Airway epithelial cell (primary cell): ENCODE measurements at places on chromosomes 6 and 20. TPM values are rescaled to one million over a fixed set of nuclear protein-coding genes. Genes with fewer than 3 reads are reported as not detected.

Gene PBOV1
- total RNA-seq, result not detected in 2 replicates

Gene B3GALT4
- 8.2 and 8.7 TPM in 2 replicates for total RNA-seq

Gene UST
- 4.8 and 6.6 TPM in 2 replicates for total RNA-seq

Gene BPIFA1
- total RNA-seq, result 0.35 and 0.42 TPM in 2 replicates

Gene POU5F1
- total RNA-seq, result 0.60 and 3.5 TPM in 2 replicates

Gene SLC35D3
- not detected in 2 replicates for total RNA-seq

Gene RIN2
- total RNA-seq, result 39.3 and 51.2 TPM in 2 replicates

Gene DOK5
- not detected in 2 replicates for total RNA-seq

Gene FAXC
- total RNA-seq, result 3.9 and 5.9 TPM in 2 replicates

Gene LATS1
- 7.4 and 14.6 TPM in 2 replicates for total RNA-seq

Gene TUBB2B
- total RNA-seq, result 2.6 and 2.9 TPM in 2 replicates

Gene HLA-DPA1
- not detected in 2 replicates for total RNA-seq

Gene C2
- 0.21 TPM in 1 of 2 replicates, not detected in the other for total RNA-seq

Gene EDN1
- 8.1 and 8.6 TPM in 2 replicates for total RNA-seq

Gene FAM209B
- total RNA-seq, result 0.49 TPM in 1 of 2 replicates, not detected in the other

Gene ASIP
- total RNA-seq, result not detected in 2 replicates

Gene COQ3
- total RNA-seq, result 10.2 and 10.9 TPM in 2 replicates

Gene PABPC1L
- total RNA-seq, result 2.1 and 5.9 TPM in 2 replicates

Gene BTNL2
- total RNA-seq, result not detected in 2 replicates

Gene C20orf141
- total RNA-seq, result not detected in 2 replicates

Gene SPTLC3
- 4.6 and 7.1 TPM in 2 replicates for total RNA-seq

Gene TFEB
- 11.4 and 14.2 TPM in 2 replicates for total RNA-seq

Gene CRYBG1
- 71.6 and 94.2 TPM in 2 replicates for total RNA-seq

Gene OR2B6
- total RNA-seq, result not detected in 2 replicates

Gene ISM1
- total RNA-seq, result 0.28 TPM in 1 of 2 replicates, not detected in the other

Gene DNAH8
- not detected in 2 replicates for total RNA-seq

Gene FRK
- 2.7 and 3.7 TPM in 2 replicates for total RNA-seq

Gene NOTCH4
- 0.71 and 0.98 TPM in 2 replicates for total RNA-seq

Gene FHL5
- total RNA-seq, result not detected in 2 replicates

Gene ACTL10
- total RNA-seq, result 2.8 and 3.2 TPM in 2 replicates

Gene SLC4A11
- total RNA-seq, result 7.9 and 13.0 TPM in 2 replicates

Gene EEF1A1
- 9,123 and 9,446 TPM in 2 replicates for total RNA-seq

Gene MRPS18B
- total RNA-seq, result 46.5 and 60.3 TPM in 2 replicates

Gene TMEM170B
- 0.05 and 0.21 TPM in 2 replicates for total RNA-seq

Gene LGSN
- not detected in 2 replicates for total RNA-seq

Gene PAK5
- 0.14 and 0.21 TPM in 2 replicates for total RNA-seq

Gene RRP36
- total RNA-seq, result 80.3 and 94.5 TPM in 2 replicates

Gene ESF1
- 7.1 and 9.2 TPM in 2 replicates for total RNA-seq

Gene CST5
- total RNA-seq, result not detected in 2 replicates

Gene KCNQ5
- total RNA-seq, result 1.5 and 3.0 TPM in 2 replicates

Gene NKAIN4
- total RNA-seq, result 0.46 TPM in 1 of 2 replicates, not detected in the other

Gene COL11A2
- total RNA-seq, result 0.07 TPM in 1 of 2 replicates, not detected in the other

Gene ZCCHC3
- total RNA-seq, result 13.0 and 14.3 TPM in 2 replicates

Gene PIGT
- 43.3 and 68.6 TPM in 2 replicates for total RNA-seq

Gene MEI4
- total RNA-seq, result not detected in 2 replicates

Gene ESR1
- total RNA-seq, result 0.07 TPM in 1 of 2 replicates, not detected in the other

Gene RNF182
- 0.07 TPM in 1 of 2 replicates, not detected in the other for total RNA-seq

Gene WFDC5
- 0.56 and 1.2 TPM in 2 replicates for total RNA-seq

Gene DCDC2
- 0.07 TPM in 1 of 2 replicates, not detected in the other for total RNA-seq

Gene PPP1R3G
- total RNA-seq, result 0.28 and 1.3 TPM in 2 replicates

Gene PXMP4
- 4.9 TPM in 2 replicates for total RNA-seq

Gene HTR1E
- total RNA-seq, result not detected in 2 replicates
